H54 (cell line): ENCODE measurements at places on chromosomes 2 and 18.

- DNase-seq: no peak
Measured at GRCh38 chr18:22934789-22935188, 1.7 kb downstream of the RBBP8 start.

- no peak for DNase-seq
Measured at GRCh38 chr2:238872628-238873380, 24.9 kb downstream of the TWIST2 start.

DNA sequence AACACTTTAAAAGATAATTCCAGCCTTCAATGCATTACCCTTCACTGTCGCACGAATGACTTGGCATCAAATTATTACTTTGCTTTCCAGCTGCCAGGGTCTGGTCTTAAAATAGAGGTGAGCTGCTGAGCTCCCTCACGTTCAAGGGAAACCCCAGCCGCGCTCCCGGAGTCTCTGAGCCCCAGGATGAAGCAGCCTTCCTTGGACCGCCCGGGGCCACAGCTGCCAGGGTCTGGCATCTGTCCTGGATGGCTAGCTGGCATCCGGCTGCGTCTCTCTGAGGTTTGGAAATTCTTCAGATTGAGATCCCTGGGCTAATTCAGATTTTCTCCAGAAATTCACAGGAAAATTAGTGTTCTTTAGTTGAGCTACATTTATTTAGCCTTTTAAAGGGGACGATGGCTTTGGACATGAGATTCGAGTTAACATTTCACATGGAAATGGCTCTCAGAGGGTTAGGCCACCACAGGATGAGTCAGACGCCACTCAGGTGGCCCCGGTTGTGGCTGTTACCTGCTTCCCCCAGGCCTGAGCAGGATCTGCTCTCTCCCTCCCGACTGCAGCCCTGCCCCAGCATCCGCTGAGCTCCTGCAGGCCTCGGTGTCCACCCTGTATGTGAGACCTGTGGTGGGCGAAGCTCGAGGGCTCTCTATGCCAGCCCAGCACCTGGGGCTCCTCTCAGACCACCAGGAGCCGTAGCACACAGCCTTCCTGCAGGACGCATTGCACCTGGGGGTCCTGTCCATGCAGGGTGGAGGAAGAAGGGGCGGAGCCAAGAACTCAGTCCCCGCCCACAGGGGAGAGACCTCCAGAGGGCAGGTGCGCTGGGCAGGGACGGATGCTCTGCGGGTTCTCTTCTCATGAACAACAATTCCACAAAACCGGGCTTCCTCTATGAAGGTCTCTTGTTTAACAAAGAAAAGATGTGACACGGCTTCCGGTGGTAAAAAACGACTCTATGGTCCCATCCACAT lies 255.5 kb downstream of the TWIST2 start:
- DNase-seq: no peak

- no peak for DNase-seq
Measured at GRCh38 chr18:36711014-36711725, 117.6 kb downstream of the TPGS2 start.

GRCh38 chr2:203685081-203685621 lies 21.3 kb upstream of the CD28 start:
- DNase-seq: peak; percentile 32

DNA sequence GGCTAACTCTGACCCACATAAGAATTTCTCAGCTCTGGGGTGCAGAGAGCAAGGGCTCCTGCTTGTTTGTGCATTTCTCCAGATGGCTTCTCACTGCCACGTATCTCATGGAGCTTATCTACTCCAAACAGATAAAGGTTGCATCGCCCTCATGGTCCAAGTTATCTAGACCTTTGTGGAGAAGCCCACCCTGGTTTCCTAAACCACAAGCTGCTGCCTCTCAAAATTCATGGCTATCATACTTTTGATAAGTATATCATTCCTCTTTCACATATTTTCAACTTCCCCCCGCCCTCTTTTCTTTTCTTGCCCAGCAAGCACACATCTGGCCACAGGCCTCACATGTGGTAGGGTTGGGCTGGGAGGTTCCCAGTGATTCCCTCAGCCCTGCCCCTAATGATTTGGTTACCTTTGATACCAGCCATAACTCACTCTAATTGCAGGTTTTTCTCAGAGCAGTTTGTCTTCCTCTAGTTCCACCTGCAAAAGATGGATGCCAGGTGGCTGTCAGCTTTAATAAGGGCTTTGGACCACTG lies 146.0 kb downstream of the RHBDD1 start:
- no peak for DNase-seq

DNA sequence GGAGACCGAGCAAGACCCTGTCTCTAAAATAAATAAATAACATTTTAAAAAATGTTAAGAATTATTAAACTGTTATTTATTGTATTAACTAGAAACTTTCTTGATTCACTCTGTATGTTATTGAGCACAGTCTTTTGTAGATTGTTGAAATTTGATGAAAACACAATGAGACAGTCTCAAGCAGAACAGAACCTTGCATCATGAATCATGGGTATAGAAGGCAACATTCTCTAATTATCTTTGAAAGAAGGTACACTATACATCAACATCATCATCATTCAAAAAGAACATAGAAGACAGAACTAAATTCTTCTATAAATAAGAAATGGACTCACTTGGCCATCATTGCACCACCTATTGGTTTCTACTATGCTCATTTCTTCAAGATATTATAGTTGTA lies 67.7 kb downstream of the SLC8A1 start:
- DNase-seq: no peak

GRCh38 chr2:31547485-31547884 lies 33.3 kb downstream of the SRD5A2 start:
- DNase-seq: no peak

DNA sequence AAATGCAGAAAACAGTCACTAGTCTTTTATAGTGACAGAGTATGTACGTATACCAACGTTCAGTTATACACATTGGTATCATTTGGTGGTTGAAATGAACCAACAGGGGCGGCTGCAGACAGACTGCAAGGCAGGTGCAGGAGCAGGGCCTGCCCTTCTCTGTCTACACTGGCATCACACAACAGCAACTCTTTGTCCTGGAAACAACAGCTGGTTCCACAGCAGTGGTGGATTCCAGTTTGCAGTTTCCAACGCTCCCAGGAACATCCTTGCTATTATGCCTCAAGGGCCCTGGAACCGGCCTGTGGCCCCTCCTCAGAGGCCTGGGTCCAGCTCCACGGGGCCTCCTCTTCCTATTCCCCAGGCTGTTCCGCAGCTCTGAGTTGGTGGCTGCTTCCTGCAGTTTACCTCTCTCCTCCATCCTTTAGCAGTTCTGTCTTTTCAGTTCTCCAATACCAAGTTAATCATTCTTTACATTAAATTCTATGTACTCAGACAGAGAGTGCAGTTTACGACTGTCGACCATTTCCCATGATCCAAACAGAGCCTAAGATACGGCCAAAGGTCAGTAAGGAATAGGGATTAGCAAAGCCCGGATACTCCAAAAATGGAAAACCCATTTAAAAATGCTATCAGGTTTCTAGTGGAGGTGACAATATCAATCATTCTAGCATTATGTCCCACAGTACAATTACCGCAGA lies 87.8 kb downstream of the NOL10 start:
- DNase-seq: no peak

DNA sequence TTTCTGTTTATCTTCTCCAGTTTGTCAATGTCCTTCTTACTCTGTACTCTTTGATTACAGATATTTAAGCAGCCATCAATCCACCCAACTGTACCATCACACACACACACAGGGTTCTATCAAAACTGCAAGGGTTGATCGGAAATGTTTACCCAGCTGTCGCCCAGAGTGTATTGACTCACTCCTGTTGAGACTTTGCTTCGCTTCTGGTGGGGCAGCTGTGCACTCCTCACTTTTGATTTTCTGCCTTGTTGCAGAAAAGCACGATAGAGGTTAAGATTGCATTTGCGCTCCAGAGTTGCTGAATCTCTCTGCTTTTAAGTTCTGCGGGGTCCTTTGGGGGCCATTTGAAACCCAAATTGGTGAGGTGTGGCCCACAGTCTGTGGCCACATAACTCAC lies 216.2 kb downstream of the SETBP1 start:
- no peak for DNase-seq

GRCh38 chr2:157971702-157972101 lies 95.6 kb upstream of the ACVR1 start:
- DNase-seq: no peak

DNA sequence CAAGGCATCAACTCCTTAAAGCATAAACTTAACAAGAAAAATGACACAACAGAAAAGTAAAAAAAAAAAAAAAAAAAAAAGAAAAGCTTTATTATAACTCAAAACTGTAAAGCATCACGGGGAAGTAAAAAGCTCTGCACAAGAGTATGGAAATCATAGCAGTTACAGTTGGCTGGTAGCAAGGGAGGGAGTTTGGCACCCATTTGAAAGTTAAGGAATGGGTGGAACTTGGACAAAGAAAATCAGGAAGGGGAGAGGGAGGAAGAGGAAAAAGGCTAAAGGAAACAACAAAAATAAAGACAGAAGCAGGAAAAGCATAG lies 8.6 kb downstream of the KLF7 start:
- no peak for DNase-seq

GRCh38 chr2:204877691-204878090 lies 332.4 kb downstream of the PARD3B start:
- no peak for DNase-seq

- DNase-seq: no peak
Measured at GRCh38 chr2:48043131-48043700, 136.9 kb upstream of the FBXO11 start.

GRCh38 chr18:29307231-29307630 lies 1130.3 kb upstream of the CDH2 start:
- DNase-seq: no peak

DNA sequence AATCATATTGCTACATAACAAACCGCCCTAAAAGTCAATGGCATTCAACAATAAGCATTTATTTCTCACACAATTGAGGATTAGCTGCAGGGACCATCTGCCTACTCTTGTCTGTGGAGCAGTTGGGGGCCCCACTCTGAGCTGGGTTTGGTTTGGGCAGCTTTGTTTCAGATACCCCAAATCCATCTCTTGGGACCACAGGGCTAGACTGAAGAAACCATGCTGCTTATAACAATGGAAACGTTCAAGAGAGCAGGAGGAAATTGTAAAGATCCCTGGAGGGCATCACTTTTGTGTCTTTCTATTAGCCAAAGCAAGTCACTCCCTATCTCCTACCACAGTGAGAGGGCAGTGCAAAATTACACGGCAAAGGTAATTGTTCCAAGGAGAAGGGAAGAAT lies 146.5 kb upstream of the MGAT5 start:
- no peak for DNase-seq

DNA sequence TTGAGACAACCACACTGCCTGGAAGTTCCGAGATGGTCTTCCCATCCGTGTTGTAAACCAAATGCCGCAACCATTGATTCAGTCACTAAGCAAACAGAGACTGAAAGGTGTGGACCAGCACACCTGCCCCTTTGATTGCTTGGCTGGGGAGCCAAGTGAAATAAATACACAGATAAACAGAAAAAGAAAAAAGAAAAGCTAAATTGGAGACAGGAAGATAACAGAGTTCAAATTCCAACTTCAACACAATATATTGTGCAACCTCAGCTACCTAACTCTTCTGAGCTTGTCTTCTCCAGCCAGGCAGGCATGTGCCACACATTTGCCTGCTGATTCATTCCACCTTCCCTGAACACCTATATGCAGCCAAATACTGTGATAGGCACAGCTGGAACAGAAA lies 110.9 kb downstream of the PID1 start:
- DNase-seq: no peak
